ENCODE measurements at places on chromosomes 2 and 18. TPM values are rescaled to one million over a fixed set of nuclear protein-coding genes. Genes with fewer than 3 reads are reported as not detected.

SERPINB11 gene
- polyA plus RNA-seq, result not detected

MBP gene
- 7.1 TPM for polyA plus RNA-seq

IKZF2 gene
- polyA plus RNA-seq, result 1.8 TPM

VWA3B gene
- polyA plus RNA-seq, result 0.82 TPM
